Caco-2 (cell line): ENCODE measurements at places on chromosomes 2 and 18.

GRCh38 chr18:939166-939565 lies 34.5 kb downstream of the ADCYAP1 start:
- peak; percentile 9 for DNase-seq

- no peak for DNase-seq
Observed at GRCh38 chr2:168087401-168087800, 160.0 kb downstream of the STK39 start.

GRCh38 chr18:55546851-55547704 lies 40.9 kb downstream of the TCF4 start:
- no peak for DNase-seq

DNA sequence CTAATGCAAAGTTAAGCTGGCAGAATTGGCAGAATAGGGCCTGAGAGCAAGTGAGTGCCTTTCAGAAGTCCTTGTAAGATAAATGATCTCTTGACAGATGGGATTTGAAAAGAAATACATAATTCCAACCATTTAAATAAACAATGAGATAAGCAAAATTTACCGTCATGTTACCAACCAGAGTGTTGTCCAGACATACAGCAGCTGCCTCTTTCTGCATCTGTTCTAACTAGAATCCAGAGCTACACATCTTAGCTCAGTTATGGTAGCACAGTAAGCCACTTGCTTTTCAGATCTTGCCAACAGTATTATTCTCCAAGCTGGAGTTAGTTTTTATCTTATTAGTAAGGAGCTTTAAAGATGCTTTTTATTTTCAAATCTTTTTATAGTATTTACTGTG lies 179.6 kb downstream of the BARD1 start:
- no peak for DNase-seq

DNA sequence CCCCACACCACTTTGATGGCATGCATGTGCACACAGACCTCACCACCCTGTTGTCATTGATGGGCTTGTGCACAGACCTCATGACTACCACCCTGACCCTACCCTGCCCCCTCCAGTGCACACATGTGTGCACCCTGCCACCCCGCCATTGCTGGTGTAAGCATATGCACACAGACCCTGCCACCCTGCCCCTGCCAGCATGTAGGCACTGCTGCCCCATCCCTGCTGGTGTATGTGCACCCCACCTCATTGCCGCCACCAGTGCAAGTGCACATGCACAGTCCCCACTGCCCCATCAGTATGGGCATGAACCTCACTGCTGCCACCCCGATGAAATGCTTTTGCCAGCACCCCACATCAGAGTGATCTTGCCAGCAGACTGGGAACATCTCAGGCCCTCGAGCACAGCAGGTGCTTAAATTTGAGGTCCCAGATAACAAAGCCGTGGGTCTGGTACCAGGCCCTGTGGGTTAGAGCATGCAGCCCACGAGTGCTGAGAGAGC lies 169.4 kb downstream of the EHBP1 start:
- no peak for DNase-seq

DNA sequence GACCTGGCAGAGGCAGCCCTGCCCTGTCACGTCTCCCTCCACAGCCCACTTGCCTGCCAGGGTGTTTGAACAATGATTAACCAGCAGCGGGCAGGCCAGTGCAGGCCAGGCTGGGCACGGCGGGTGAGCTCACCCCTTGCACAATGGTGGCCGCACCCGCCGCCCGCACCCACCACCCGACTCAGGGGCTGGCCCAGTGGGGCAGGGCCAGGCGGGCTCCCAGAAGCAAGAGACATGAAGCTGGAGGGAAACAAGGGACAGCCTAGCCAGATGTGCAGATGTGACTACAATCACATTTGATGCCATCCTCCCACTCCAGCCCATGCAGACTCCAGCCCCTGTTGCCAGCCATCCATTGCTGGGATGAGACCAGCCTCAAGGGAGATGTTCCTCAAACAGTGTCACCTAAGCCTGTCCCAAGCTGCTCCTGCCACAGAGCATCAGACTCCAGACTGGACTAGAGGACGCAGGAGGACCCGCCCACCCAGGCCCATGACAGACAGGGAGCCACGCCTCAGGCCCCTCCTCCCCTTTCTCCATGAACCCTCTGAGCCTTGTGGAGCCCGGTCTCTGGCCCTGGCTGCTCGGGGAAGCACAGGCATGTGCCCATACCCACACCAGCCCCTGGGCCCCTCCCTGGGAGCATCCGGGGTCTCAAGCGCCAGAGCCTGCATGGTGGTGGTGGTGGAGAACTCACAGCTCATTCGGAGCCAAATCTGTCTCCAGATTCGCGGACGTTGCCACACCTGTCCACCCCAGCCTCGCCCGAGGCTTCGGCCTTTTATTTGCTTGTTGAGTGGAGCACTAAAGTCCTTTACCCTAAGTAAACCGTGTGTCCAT lies 45.0 kb downstream of the SDC1 start:
- peak; percentile 54 for DNase-seq

- no peak for DNase-seq
Observed at GRCh38 chr2:137237055-137237454, 471.7 kb downstream of the THSD7B start.

DNA sequence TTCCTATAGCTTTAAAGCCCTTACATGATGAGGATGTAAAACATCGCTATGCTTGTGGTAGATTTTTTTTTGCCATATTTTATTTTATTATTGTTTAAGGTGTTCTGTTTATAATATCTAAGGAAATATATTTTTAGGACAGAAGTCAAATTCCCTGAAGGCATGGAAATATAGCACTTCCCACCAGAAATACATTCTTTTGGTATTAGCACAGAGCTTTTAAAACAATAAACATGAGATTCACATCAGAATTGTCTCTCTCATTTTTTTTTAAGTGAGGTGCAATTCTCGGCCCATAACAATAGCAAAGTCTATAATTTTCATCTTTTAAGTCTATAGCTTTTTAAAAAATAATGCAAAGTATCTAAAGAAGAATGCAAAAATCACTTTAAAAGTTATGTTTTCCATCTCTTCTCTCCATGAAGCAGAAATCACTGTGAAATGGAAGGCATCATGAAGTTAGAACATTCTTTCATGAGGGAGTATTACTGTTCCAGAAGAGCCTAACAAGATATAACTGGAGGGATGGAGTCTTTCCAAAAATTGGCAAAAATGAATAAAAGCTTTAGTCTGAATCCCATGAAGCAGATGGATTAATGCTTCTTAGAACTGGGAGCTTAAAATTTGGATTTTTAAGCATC lies 283.6 kb upstream of the TRIB2 start:
- no peak for DNase-seq
